Lower lobe of right lung (tissue), 2 donors: ENCODE measurements at places on chromosomes 11 and 22. TPM values are rescaled to one million over a fixed set of nuclear protein-coding genes. Genes with fewer than 3 reads are reported as not detected.

The FOLR2 gene
- 28.1 TPM for total RNA-seq

The UBQLN3 gene
- total RNA-seq: 0.50 TPM

The OR6A2 gene
- total RNA-seq: 0.18 TPM

The RGL4 gene
- 1.9 TPM for total RNA-seq
